ENCODE measurements at places on chromosomes 12 and 14.

GRCh38 chr12:17381211-17381610 lies 708.8 kb downstream of the RERGL start:
- no peak for DNase-seq

DNA sequence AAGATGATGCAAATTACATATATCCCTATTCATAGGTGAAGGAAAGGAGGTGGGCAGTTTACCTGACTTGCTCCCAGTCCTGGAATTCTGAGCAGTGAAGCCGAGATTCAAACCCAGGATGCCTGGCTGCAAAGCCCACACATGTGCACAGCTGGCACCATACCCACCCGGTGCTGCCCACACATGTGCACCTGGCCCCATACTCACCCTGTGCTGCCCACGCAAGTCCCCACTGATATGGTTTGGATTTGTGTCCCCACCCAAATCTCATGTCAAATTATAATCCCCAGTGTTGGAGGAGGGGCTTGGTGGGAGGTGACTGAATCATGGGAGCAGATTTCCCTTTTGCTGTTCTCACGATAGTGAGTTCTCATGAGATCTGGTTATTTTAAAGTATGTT lies 179.2 kb upstream of the C14orf180 start:
- no peak for DNase-seq

DNA sequence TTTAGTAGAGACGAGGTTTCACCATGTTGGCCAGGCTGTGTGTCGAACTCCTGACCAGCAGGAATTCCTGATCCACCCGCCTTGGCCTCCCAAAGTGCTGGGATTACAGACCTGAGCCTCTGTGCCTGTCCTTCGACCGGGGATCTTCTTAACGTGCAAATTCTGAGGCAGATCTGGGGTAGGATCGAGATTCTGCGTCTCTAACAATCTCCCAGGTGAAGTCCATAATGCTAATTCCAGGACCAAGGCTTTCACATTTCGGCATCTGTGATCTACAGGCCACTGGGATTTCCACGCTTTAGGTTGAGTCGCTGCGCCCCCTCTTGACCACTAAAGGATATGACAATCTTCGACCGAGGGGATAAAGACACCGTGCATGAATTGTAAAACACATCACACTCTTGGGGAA lies 24.8 kb downstream of the FOS start:
- DNase-seq: peak; percentile 90

DNA sequence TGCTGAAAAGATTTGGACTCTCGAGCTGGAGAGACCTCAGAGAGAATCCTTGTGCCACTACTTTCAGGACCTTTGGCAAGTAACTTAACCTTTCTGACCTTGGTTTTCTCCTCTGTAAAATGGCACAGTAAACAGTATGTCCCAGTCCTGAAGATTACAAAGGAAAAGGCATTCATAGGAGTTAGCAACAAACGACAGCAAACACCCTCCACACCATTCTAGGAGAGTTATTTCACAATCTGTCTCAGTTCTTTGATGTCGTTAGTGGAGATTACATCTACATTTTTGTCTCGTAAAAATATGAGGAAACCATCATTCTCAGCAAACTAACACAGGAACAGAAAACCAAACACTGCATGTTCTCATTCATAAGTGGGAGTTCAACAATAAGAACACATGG lies 205.7 kb downstream of the ITPR2 start:
- no peak for DNase-seq

DNA sequence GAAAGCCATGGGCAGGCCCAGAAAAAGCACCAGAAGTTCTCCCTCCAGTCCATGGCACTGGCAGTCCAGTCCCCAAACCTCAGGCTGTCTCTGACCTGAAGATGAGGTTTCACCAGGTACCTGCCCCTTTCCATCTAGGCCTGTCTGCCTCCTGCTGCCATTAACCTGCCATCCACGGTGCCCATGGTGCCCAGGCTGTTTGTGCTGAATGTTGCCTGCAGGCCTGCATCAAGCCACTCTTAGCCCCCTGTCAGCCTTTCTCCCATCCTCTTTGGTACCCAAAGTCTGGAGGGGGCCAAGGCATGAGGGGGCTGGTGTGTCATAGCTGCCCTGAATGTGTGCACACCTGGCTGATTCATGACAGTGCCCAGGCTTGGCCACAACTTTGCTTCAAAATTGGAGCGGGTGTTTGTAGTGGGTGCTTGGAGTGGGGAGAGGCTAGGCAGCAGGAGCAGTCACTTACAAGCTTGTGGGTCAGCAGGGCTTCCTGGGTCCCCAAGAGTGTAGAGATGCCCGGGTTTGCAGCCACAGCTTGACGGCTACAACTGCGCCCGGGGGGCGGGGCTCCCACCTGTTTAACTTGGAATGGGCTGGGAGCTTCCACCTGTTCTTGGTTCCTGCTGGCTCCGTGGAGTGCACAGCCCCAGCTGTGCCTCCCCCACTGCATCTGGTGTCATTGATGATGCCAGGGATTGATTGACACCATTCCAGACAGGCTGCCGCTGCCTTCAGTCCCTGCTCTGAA lies 88.5 kb downstream of the GPHN start:
- DNase-seq: no peak

DNA sequence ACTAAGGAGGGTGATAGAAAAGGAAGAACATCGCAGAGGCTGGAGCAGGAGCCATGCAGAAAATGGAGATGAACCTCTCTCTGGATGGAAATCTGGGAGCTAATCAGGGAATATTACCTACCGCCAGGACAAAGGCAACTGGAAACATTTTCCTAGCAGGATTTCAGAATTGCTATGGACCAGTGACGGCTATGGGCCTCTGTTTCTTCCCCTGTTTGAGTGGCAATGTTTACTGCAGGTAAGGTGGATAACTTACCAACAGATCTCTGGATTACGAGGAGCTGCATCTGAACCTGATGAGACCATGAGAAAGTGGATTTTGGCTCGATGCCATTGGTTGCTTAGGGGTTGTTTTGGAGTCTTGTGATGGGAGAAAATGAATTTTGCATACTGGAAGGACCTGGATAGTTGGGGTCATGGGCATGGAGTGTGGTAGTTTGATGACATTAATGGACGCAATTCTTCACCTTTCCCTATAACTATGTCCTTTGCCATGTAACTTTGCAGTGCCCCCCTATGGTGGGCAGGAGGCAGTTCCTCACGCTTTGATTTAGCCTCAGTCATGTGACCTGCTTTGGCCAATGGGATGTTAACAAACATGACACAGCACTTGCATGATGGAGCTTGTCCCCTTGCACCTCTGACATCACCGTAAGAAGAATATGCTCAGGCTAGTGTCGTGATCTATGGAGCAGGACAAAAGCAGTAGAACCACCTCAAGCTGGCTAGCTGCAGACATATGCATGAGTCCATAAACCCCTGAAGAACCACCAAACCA lies 51.1 kb downstream of the CALM1 start:
- DNase-seq: no peak
